Stimulated activated CD4-positive, alpha-beta T cell treated with anti-CD3 and anti-CD28 coated beads, Interleukin-12 subunit alpha, Interleukin-12 subunit beta, amount 100 ng/mL, for 24 hours (primary cell): ENCODE measurements at places on chromosomes 5 and 9.

DNA sequence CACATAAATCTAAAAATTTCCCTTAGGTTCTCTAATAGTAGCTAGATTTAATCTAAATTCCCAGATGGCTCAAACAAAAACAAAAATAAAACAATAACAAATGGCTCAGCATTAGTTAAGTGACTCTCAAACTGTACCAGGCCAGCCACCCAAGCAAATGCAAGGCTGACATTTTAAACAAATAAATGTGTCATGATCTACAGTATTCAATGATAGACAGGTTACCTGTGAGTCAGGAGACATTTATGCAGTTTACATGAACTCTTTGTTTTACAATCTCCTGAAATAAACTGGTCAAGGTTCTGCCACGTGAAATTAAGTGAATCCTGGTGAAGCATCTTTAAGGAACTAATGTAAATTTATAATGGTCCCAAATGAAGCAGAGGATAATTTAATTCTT, 580.2 kb upstream of the PTPRD start:
- DNase-seq = no peak

DNA sequence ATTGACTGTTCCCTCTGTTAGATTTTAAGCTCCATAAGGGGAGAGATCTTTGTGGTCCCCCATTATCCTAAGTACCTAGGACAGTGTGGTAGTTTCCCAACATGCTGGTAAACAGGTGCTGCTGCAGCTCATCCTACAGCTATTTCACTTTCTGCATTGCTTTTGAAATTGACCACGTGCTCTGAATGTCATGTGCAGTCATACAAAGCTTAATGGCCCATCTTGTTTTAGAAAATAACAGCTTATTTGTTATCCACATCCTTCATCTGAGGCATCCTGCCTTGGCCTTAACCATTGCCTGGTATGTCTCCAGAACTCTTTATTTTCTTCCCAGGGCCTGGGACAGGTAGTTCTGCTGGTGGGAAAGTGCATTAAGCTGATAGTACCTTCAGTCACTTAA, 14.7 kb downstream of the PIK3R1 start:
- DNase-seq = no peak

GRCh38 chr9:36560771-36561170, 11.9 kb upstream of the MELK start:
- no peak for DNase-seq

DNA sequence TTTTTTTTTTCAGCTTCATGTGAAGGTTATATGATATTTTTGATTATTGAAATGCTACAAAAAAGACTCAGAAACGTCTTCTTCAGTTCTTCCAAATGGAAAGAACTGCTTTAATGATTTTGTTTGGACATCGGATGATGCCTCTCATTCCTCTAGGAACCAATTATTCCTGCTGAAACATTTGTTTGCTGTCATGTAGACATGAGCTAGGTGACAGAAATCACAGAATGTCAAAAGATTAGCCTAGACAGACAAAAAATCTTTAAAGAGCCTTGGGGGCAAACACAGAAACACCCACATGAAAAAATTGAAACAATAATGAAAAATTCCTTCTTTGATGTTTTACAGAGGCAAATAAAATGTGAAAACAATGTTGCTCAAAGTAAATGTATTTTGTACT, 244.2 kb upstream of the EDIL3 start:
- no peak for DNase-seq

- DNase-seq = no peak
These were observed 24.3 kb downstream of the GCNT4 start for GRCh38 chr5:75028090-75028489.

GRCh38 chr5:120449501-120449900, 14.6 kb upstream of the PRR16 start:
- DNase-seq = no peak

- DNase-seq = no peak
These were observed at the start of gene CSF2 for GRCh38 chr5:132073231-132074013. TSS of gene CSF2 (plus strand) at chr5:132073789. CDS start at chr5:132073824, 35 bp downstream.

GRCh38 chr5:128213340-128213739, 129.8 kb downstream of the SLC12A2 start:
- DNase-seq = peak; percentile 26

DNA sequence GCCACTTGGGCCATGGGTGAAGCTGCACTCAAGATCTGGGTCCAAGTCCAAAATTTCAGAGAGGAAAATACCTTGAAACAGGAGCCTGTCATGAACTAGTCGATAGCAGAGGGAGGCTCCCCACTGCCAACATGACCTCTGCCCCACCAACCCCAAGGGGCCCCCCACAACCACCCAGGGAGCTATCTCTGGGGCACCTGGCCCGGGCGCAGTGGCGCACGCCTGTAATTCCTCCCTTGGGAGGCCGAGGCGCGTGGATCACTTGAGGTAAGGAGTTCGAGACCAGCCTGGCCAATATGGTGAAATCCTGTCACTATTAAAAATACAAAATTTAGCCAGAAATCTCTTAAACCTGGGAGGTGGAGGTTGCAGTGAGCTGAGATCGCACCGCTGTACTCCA, 20.1 kb upstream of the HMCN2 start:
- no peak for DNase-seq

DNA sequence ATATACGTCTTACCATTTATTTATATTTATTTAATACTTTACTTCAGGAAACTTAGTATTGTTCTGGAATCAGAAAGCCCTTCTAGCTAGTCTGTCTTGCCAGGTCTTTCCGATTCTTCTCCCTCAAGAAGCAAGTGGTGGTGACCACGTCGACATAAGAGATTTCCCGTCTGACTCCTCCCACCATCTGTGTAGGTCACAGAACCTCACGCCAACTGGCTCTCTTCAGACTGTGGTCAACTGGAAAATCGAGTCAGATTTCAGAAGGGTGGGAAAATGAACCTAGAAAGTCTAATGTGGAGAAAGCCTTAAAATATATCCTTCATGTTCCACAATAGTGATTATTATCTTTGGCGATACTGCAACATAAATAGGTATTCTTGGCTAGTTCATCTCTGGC, 17.3 kb downstream of the THBS4 start:
- DNase-seq = no peak

DNA sequence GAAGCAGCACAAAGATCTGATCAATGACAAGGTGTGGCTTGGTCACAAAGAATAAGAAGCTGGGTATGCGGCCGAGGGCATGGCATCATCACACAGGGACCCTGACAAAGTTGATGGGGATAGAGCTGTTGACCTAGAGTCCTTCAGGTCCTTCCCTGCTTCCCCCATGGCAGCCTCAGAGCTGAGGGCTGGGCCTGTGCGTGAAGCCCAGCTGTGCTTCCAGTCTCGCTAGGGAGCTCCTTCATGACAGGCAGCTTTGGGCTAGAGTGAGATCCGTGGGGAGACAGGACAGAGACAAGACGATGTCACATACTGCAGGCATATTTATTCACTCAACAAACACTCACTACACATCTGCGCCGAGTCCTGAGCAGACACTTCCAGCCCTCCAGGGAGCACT, 56.4 kb upstream of the NEURL1B start:
- DNase-seq = no peak

- no peak for DNase-seq
These were observed 428.2 kb downstream of the ENC1 start for GRCh38 chr5:74212336-74212735.

GRCh38 chr9:128091144-128091543, 23.1 kb downstream of the SLC25A25 start:
- DNase-seq = no peak

- DNase-seq = no peak
These were observed 47.3 kb downstream of the NUP155 start for GRCh38 chr5:37323607-37324006.

DNA sequence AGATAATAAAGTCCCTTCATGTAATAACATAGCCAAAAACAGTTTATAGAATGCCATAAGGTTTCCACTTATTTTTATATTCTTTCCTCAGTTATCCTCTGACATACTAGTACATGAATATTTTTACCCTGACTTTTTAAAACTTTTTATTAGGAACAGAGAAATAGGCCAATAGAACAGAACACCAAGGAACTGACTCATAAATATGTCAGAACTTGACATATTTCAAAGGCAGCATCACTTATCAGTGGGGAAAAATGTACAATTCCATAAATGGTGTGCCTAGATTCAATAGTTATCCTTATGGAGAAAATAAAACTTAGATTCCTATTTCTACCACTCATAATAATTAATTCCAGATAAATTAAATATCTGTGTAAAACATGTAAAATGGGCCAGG, 9.4 kb downstream of the STARD4 start:
- no peak for DNase-seq

DNA sequence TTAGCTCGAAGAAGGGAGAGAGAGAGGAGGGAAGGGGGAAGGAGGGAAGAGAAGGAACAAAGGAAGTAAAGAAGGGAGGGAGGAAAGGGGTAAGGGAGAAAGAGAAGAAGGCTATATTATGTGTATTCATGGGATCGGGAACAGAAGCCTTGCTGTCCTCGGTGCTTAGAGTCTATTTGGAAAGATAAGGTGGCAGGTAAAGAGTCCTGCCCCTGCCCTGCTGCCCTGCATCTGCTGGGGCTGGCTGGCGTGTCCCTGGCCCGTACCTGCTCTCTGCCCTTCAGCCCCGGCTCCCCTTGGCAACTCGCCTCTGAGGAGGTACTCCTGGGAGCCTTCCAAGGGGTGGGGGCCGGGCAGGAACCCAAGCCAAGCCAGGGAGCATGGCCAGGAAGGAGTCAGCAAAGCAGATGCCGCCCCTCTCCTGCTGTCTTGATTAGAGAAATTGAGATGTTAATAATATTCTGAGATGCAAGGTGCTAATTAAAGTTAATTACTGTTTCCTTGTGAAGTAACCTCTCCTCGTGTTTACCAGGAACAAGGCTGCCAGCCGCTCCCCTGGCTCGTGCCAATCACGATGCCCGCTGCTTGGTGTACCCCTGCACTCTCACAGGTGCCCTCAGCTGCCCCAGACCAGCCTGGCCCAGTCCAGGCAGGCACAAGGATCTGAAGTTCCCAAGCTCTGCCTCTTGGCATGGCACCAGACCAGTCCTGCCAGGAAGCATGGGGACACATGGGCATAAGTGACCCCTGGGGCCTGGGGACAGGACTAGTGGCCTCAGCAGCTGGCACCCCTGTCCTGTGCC, 36.6 kb downstream of the PCDH1 start:
- DNase-seq = no peak

DNA sequence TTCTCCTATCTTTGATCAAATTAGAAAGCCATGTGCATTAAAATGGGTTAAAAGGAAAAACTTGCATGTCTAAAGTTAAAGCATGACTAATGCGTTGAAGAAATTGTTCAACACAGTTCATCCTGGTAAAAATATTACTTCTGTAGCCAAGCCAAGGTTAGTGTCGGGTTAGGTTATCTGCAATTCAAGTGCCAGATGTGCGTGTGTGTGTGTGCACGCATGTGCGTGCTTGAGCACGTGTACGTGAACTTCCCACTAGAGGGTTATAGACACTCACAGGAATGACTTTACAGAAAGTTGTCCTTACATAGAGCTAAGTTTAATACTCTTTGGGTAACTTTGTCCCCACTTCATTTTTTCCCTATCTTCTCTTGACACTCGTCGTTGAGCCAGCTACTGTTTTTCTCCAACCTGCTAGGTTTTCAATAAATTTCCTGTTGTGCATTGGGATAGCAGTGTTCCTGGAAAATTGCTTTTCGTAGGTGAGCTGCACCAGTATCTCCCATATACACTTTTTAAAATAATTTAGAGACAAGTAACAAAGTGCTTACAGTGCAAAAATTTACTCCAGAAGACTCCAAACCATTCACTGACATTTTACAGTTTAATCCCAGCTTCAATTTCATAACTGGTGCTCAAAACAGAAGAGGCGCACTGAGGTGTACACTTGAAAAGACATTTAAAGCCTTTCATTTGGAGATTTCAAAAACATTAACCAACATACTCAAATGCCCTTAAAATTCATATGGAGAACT, 353.8 kb downstream of the NFIB start:
- DNase-seq = no peak
